ENCODE measurements at places on chromosomes 7 and 10.

DNA sequence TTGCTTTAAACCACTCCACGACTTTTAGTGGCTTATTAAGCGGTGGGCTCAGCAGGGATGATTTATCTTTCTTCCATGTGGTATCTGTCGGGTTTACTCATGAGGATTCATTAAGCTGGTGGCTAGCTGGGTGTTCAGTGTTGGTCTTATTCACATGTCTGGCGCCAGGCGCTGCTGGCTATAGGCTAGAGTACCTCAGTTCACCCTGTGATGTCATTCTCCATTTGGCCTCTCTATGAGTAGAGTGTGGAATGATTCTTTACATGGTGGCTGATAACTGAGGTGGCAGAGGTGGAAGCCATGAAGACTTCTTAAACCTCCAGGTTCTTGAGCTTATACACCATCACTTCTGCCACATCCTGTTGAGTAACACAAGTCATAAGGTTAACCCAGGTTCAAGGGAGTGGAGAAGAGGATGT, 115.4 kb downstream of the MLLT10 start:
- DNase-seq = no peak

GRCh38 chr10:63456437-63457210, 9.2 kb downstream of the JMJD1C start:
- no peak for DNase-seq

DNA sequence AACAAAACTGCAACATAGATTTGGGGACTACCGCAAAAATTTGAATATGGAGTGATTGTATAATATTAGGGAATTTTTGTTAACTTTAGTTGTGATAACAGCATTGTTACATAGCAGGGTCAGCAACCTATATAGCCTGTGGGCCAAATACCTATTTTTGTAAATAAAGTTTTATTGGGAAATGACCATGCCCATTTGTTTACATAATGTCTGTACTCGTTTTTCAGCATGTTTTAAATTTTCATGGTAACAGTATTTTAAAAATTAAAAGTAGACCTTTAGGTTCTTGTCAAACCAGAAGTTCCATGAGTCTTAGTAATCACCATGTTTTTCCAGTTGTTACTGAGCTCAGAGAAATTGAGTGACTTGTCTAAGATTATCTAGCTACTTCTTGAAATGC, 4.7 kb downstream of the BCAP29 start:
- DNase-seq = no peak

GRCh38 chr7:51647931-51648351, 331.3 kb upstream of the COBL start:
- DNase-seq = peak; percentile 16

DNA sequence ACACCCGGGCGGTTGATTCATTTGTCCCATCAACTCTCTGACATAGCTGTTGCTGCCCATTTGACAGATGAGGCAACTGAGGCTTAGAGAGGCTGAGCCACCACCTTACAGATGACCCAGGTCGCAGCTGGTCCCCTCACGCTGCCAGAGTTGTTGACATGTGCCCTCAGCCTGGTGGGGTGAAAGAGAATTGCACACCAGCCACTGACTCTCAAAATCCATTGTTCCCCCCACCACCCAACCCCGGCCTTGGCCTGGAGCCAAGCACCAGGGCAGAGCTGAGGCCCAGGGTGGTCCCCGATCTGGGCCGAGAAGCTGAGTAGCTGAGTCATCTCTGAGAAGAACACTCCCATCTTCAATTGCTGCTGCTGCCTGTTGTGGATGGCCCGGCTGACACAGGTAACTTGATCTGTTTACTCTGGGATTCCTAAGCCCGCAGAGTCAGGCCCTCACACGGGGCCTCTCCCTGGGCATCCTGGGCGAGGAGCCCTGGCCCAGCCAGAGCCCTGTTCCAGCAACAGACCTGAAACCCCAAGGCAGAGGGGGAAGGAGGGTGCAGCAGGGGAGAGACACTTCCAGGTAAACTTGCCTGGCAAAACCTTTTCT, 27.5 kb downstream of the PVRIG start:
- no peak for DNase-seq

- no peak for DNase-seq
Observed at GRCh38 chr10:6390213-6390845, 187.6 kb downstream of the PFKFB3 start.

- DNase-seq = no peak
Observed at GRCh38 chr10:14412624-14413023, 81.9 kb upstream of the FRMD4A start.

DNA sequence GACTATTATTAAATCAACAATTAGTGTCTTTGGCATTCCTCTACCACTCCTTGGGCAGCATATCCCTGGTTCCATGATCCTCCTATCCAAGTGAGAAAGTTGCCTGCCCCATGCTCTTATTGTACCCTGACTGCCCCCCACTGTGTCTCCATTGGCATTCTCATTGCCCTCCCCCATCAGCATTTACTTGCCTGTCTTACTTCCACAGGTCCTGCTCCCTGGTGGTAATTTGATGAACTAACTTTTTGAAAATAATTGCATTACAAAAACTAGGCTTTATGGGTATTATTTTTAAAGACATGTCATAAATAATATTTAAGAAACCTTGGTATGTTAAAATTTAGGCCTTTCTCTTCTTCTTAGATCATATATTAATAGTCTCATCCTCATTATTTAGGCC, 346.4 kb downstream of the PCLO start:
- DNase-seq = no peak

DNA sequence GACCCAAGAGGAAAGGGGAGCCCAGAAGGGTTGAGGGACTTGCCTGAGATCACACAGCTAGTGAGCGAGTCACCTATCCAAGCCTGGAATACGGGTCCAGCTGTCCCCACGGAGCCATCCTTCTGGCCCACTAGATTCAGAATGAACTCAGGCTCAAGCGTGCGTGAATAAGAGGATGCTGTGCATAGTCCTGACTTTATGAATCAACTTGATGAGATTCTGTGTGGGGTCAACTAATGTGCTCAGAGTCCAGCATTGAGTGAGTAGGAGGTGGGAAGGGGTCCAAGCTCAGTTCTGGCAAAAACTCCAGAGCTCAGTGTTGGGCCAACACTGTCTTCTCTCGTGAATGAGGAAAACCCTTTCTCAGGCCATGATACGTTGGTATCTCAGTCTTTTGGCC, 41.4 kb downstream of the CAMK1D start:
- DNase-seq = no peak

- no peak for DNase-seq
Observed at GRCh38 chr7:34096777-34097176, 191.4 kb downstream of the BMPER start.

GRCh38 chr10:89197473-89197872, 9.6 kb downstream of the CH25H start:
- DNase-seq = no peak

DNA sequence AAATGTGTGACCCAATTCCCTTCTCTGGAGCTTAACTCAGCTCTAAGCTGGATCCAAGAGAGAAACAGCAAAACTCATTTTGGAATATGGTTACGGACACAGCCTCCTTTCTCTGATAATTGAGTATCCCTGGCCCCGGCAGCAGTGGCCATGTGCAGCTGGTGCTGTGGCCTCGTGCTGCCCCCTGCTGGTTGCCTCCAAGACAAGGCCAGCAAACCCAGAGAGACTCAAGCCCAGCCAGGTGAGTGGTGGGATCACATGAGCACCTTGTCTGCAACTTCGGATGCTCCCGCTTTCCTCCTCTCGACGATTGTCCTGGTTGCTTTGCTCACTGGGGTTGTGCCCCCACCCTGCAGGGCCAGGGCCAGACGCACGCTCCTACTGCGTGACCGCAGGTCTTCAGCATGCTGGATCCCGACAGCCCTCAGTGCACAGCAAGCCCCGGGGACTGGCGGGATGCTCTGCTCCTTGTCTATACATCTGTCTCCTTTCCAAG, 19.4 kb downstream of the SFTPD start:
- DNase-seq = peak; percentile 81

- no peak for DNase-seq
Observed at GRCh38 chr10:118032564-118032963, 14.2 kb downstream of the RAB11FIP2 start.

DNA sequence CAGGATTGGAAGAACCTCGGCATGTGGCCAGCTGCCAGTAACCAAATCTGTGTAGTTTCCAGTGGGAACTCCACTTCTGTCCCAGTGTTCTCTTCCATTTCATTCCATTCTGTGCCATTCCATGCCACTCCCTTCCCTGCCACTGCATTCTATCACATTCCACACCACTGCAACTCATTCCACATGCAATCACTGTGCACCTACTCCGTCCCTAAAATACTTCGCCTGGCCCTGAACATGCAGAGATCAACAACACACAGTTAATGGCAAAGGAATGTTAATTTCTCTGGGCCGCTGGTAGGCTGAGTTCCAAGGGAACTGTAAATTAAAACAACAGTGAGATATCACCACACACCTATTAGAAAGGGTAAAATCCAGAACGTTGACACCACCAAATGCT, 64.8 kb downstream of the AKR1B1 start:
- no peak for DNase-seq
